Effector CD4-positive, alpha-beta T cell (primary cell): ENCODE measurements at places on chromosomes 4 and X.

DNA sequence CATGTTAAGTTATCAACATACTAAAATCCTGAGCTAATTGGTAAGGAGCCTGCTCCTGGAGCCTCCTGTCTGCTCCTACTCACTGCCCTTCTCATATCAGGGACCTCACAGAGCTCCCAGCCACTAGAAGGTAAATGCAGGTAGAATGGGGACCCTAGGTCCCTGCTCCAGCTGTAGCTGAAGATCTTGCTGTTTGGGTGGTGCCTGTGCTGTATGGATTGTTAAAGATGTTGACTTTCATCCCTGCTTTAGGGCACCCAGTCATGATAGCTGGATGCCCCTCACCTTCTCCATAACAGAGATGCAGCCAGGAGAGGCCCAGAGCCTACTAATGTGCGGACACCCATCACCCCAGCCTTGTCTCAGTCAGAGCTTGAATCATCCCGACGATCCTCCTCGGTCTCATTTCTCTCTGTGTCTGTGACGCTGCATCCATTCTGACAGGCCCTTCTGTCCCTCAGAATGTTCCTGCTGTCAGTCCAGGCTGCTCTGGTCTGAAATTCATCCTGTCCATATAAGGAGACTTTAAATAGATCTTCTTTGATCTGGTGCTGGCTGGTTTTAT lies 341.7 kb upstream of the GATB start:
- DNase-seq, result no peak

DNA sequence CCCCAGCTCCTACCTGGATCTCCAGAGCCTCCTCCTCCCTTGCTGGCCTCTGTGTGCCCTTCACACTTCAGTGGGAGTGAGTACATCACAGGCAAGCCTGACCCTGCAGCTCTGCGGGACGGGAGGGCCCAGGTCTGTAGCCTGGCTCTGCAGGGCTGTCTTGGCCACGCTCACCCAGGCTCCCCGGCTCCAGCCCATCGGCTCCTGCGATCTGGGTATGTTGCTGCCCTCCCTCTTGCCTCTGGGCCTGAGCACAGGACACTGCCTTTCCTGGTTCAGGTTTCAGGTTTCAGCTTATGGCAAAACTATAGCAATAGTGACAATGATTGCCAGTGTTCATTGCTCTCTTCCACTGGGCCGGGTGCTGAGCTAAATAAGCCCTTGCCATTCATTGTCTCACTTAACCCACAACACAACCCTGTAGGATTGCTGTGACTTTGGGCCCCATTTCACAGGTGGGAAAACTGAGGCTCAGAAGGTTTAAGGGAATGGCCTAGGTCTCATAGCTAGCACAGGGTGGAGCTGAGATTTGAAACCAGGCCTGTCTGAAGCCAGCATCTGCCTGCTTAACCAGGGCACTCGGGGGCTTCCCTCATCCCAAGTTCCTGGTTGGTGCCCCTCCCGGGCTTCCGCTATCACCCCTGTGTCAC lies 44.6 kb upstream of the SORCS2 start:
- no peak for DNase-seq

DNA sequence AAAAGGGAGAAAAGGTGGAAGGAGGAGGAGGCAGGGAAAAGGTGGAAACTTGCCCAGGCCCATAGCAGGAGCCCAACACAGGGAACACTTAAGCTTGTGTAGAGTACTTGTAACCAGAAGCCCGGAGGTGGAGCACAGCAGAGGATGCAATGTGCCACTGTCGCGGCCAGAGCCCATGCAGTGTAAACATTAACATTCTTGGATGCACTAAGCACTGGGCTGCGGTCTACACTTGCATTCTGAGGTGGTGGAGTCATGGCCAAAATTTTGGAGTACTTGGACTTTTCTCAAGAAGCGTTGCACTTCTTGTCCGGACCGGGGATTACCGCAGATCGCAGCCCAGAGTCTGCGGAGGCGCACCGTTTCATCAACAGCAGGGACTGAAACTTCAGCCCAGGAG lies 4.5 kb upstream of the RHOXF1 start:
- DNase-seq, result no peak

DNA sequence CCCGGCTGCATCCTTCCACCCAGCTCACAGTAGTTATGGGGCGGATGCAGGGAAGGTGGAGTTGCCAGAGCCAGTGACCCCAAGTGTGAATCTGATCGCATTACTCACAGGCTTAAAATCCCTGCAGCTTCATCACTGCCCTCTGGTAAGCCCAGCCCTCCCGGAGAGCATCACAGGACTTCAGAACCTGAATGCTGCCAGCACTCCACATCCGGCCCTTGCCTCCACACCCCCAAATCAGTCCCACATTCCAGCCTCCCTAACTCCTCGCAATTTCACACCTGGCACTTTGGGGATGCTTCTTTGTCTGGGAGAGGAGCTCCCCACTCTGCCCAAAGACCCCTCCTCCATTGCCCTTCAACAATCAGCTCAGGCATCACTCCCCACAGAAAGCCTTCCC lies 15.6 kb downstream of the RASL11B start:
- no peak for DNase-seq

DNA sequence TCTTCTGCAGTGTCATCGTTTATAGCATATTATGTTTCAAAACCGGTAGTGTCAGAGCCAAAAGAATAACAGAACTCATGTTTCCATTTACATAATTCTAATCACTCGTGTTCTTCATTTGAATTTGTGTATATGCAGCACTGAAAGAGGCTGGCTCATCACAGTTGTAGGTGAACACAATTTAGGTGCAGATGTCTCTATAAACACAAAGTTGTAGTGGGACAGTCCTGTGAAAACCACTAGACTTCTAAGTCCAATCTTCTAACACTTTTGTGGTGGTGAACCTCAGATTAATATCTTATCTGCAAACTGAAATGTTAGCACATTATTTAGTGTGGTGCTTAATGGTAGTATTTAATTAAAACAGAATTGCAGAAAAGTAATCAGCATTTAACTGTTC lies 872.4 kb downstream of the C4orf33 start:
- DNase-seq, result no peak

DNA sequence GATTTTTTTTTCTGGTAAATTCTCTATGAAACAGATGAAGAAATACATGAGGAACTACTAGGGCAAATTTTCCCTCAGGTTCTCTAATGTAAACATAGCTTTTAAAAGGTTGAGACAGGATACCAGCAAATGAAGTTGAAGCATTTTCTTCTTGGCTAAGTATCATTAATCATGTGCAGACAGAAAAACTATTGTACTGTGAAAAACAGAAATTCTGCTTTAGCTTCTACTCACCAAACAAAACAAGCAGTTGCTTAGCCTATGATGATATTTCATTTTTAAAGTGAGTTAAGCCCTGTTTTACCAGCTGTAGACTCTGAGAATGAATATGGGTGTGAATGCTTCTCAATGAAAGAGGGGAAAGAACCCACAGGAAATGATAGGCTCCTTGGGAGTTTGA lies 358.9 kb downstream of the TRAM1L1 start:
- DNase-seq, result no peak
